ENCODE measurements at places on chromosomes 11 and 22.

DNA sequence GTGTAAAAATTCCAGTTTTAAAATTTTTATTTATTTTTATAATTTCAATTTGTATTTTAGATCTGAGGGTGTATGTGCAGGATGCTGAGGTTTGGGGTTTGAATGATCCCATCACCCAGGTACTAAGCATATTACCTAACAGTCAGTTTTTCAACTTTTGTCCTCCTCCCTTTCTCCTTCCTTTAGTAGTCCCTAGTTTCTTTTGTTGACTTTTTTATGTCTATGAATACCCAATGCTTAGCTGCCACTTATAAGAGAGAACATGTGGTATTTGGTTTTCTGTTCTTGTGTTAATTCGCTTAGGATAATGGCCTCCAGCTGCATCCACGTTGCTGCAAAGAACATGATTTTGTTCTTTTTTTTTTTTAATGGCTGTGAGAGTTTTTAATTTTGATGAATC, 35.7 kb upstream of the UCP3 start:
- DNase-seq: no peak

DNA sequence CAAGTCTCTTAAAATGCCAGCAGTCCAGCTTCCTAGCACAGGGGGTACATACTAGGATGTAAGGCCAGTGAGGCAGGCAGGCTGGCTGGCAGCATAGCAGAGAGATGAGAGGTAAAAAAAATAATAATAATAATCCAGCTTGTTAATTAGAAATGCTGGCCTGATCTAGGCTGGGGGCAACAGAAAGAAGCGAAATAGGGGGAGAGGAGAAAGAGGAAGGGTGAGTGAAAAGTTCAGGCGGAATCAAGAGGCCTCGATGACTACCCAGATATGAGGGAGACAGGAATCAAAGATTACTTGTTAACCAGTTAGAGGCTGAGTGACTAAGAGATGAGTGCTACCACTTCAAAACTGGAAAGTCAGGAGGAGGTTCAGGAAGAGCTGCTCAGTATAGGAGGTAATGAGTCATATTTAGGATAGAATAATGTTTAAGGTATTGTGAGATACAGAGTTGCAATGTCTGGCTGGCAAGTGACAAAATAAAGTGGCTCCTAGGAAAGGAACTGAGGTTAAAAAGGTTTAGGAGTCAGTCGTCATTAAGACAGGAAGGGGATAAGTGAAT, 2.8 kb downstream of the ALKBH8 start:
- DNase-seq: peak; percentile 56

DNA sequence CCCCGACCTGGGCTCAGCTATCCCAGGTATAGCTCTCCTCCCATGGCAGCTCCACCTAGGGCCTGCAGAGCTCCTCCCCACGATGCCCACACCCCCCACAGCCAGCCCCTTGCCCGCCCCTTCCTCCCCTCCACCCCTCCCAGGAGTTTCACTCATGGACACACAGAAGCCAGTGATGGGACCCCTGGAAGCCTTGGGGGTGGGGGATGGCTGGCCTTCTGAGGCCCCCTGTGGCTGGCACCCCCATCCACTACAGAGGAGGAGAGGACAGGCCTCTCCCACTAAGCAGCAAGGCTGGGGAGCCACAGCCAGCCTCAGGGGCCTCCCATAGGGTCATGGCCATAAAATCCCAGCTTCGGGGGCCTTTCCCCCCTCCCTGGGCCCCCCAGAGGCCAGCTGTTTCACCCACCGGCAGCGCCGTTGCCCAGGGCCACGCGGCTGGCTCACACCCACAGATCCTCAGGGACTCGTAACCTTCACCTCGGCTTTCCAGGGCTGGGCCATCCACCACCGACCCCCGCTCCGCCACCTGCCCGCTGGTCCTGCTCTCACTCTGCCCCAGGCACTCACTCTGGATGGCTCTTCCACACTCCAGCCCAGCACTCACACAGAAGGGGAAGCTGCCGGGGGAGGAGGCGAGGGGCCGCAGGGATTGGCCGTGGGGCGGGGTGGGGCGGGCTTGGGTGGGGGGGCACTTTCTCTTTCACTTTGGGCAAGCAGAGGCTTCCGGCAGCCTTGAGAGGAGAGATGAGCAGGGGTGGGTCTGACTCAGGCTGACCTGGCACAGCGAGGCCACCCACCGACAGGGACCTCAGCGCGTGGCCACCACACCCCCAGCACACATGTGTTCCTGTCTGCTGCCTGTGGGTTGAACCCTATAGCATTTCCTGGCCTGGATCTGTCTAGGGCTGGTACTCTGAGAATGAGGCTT, 2.2 kb downstream of the SLC25A22 start:
- DNase-seq: peak; percentile 90

GRCh38 chr11:95296165-95296564, 65.2 kb upstream of the SESN3 start:
- DNase-seq: no peak

DNA sequence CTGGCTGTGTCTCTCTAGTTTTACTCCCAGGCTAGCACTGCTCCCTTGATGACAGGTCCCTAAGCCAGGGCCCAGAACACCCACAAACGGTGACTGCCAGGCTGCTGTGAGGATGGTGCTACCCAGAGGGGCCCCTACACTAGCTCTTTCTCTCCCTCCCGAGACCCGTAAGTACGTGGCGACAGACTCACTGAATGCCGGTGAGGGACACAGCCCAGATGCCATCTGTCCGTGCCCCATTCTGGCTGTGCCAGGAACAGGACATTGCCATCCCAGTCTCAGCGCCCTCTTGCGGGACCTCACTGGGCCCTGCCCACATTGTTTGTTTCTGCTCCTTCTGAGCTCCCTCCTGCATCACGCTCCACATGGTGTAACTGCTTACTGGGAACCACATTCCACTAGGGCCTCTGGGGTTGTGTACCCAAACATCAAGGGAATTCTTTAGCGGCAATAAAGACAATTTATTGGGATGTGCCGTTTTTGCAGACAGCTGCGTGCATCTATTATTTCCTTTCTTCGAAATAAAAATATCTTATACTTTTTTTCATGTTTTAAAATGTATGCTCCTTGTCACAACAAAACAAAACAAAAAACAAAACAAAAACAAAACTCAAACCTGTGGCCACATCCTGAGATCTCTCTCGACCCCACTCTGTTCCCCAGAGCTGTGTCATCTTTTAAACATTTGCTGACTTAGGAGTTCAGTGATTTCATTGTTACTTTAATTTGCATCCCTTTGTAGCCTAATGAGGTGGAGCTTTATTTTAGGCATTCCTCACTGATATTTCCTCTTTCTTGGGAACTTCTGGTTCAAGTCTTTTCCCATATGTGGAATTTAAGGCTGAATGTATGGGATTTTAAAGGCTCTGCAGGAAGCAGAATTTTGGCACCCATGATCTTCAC, 4.4 kb upstream of the TPCN2 start:
- peak; percentile 67 for DNase-seq

DNA sequence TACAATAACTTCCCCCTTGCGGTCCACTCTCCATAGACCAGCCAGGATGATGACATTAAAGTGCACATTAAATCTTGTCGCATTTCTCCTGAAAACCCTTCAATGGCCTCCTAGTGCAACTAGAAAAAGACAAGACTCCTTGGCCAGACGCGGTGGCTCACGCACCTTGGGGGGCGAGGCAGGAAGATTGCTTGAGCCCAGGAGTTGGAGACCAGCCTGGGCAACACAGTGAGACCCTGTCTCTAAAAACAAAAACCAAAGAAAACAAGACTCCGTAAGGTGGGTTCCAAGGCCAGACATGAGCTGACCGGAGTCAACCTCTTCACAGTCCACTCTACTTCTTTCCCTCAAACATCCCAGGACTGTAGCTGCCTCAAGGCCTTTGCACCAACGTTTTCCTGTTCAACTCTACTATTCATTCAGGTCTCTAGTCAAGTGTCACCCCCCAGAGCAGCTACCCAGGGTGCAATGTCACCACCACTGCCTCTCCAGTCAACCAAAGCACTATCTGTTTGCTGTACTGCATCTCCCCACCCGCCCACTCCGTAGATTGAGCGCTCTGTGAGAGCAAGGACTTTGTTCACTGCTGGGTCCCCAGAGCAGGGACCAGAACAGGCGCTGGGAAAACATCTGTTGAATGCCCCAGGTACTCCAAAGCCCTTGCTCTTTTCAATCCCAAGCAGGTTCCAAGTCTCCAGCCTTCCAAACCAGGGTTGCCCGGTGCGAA, 739 bp downstream of the ZMAT5 start:
- no peak for DNase-seq

DNA sequence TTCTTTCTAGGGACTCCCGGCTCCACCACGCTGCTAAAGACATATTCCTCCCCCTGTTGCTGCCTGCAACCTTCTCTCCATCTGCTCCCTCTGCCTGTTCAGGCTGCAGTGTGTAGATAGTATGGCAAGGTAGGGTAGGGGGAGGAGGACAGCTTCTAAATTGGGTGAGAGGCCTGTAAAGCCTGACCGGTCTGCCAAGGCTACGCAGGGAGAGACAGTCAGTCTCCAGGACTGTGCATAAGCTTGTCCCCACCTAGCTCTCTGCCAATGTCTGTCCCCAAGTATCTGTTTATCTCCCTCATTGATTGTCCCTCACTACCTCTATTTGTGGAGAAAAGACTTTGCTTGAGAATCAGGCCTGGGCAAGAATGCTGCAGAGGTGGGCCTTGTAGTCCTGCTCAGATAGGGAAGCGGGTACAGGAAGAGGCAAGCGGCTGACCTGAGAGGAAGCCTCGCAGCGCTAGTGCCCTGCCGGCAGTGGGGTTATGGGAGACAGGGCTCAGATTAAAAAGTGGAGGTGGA, 871 bp upstream of the SEZ6L start:
- DNase-seq: no peak

- no peak for DNase-seq
These were observed 103.7 kb downstream of the VPREB1 start for GRCh38 chr22:22348127-22348814.

Data from HTR-8/SVneo (cell line).